Fibroblast of lung (primary cell): ENCODE measurements at places on chromosomes 3 and 15.

DNA sequence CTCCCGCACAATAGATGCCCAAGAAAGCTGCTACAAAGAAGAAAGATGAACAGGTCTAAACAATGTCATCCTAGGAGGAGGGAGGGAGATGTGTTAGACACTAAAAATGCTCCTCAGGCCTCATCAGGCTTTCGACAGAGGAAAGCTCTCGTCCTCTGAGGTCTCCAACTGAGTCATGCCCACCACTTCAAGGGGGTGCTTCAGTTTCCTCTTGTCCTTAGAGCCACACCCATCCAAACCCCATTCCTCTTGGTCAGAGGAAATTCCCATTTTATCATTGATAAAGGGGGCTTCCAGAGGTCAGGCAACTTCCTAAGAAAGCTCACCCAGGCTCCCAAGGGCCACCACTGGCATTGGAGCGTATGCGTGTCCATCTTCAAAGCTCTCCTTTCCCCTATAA is 50.1 kb downstream of the HEG1 start:
- peak; percentile 39 for DNase-seq

- DNase-seq = peak; percentile 48
Observed at GRCh38 chr3:98778383-98778782, 15.2 kb downstream of the ST3GAL6 start.

GRCh38 chr15:78822514-78822913 is 11.2 kb upstream of the ADAMTS7 start:
- DNase-seq = no peak

DNA sequence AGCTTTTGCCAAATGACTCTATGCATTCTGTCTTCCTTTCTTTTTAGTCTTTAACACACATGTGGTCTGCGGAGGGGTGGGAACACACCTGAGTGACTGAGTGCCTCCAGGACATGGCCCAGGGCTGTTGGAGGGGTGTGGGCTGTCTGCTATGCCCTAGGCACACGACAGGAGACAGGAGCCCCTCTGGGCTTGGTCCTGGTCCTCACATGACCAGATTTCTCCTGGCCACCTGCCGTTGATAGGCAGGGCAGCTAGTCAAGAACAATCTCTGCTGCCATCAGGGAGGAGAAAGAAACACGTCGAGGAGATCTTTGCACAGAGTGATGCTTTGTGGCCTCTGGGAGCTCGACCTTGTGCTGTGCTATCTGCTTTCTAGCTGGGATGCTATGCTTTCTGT is 176.6 kb downstream of the KLF13 start:
- no peak for DNase-seq

- no peak for DNase-seq
Observed at GRCh38 chr3:168003911-168004310, 91.8 kb downstream of the GOLIM4 start.

DNA sequence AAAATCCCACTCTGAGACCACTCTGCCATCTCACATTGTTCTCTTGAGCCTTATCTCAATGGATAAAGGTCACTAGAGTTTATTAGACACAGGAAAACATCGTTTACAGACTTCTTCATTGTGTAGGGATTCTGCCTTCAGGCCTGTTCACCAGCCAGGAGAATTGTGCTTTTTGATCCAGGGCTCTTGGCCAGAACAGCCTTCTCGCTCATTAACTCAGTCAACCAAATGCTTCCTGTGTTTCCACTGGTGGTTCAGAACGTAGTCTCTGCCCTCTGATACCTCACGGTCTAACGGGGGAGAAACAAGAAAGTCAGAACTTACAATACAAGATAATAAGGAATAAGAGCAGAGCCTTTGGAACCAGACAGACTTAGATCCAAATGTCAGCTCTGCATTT is 54.2 kb upstream of the TSEN2 start:
- peak; percentile 34 for DNase-seq

DNA sequence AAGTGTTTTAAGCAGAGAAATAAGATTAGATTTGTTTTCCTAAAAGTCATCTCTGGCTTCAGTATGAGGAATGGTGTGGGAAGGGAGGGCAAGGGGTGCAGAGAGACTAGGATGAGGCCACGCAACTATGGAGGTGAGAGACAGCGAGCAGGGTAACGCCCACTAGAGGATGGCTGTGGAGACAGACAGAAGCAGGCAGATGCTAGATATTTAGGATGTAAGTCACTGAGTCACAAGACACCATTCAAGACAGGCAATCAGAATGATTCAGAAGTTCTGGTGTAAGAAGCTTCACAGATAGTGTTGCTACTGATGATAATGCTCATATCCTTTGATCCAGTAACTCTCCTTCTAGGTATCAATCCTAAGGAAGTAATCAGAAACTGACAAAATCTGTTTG is 19.1 kb downstream of the HSPBAP1 start:
- DNase-seq = peak; percentile 68

DNA sequence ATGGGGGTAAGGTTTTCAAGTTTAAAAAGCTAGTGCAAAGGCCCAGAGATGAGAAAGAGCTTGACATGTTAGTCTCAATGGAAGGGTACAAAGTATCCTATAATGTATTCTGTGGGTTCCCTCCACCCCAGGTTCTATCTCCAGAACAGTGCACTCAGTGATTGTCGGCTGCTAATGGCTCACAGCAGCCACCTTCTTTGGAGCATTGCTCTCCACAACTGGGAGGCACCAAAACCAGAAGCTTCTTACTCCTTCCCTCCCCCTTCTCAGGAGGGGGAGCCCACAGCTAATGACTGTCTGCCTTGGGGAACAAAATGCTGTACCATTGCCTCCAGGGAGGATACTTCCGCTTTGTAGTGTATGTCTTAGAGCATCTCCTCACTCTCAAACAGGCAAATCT is 439.4 kb upstream of the RBMS3 start:
- DNase-seq = no peak
